ENCODE measurements at places on chromosomes 6 and 20.

DNA sequence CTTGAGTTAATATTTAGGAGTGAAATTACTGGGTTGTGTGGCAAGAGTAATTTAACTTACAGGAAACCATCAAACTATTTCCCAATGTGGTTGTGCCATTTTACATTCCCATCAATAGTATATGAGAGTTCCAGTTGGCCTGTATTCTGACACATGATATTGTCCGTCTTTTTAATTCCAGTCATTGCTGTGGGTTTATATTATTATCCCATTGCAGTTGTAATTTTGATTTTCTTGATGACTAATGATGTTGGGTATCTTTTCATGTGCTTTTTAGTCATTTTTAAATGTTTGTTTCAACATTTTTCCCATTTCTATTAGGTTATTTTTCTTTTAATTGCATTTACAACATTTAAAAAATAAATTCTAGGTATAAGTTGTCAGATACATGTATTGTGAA lies 614.0 kb downstream of the UTRN start:
- no peak for DNase-seq

DNA sequence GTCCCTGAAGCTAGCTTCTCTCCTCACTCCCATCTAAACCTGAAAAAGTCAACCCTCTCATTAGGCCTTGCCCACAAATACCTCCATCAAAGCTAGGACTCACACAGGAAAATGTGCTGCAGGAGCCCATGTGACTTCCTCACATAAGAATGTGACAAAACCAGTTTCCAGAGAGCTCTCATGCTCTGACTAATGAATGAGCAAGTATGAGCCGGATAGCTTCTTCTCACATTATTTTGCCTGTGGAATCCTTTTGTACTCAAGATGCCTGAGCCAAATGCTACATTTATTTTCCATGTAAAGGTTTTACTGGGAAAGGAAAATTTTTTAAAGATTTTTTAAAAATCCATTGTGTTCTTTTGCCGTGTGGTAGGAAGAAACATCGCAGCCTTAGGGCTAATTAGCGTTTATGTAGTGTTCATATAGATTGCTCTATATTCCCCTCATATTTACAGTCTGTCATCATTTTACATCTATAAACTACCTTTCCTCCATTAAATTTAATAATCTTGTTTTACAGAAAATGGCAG lies 68.6 kb upstream of the CCN6 start:
- DNase-seq = peak; percentile 27

DNA sequence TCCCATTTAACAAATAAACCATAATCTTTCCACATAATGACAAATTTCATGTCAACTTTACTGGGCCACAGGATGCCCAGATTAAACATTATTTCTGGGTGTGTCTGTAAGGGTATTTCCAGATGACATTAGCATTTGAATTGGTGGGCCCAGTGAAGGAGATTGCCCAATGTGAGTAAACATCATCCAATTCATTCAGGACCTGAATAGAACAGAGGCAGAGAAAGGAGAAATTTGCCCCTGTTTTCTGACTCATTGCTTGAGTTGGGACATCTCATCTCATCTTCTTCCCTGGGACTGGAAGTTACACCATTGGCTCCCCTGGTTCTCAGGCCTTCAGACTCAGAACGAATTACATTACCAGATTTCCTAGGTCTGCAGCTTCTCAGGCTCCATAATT lies 142.9 kb downstream of the TPBG start:
- DNase-seq = no peak

DNA sequence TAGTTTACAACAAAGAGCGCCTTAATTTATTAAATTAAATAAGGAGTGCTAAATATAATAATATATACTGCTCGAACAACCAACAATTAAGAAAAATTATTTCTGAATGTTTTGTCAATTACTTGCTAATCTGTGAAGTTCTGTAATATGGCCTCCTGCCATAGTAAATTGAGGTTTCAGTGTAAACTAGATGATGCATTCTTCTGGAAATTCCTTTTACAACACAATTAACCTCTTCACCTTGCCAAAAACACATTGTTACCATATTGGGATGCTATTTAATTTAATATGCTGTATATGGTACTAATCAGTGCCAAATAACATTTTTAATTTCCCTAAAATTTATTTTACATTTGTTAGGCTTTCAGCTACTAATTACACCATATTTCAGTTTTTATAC lies 808.4 kb upstream of the CITED2 start:
- no peak for DNase-seq

DNA sequence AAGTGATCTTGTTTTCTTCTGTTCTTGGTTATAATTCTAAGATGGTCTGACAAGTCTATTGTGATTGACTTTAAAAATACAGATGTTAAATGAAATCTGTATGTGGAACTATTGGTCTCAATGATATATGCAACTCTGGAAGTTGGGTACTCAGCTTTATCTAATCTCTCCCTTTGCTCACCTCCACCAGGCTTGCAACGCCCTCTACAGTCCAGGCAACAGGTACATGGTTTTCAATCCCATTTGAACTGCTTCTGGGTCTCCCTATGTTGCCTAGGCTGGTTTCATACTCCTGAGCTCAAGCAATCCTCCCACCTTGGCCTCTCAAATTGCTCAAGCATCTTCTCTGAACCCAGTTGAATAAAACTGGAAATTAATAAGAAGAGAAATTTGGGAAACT lies 25.6 kb upstream of the HLA-DQB1 start:
- DNase-seq = no peak

GRCh38 chr6:156688620-156688971 lies 88.6 kb upstream of the ARID1B start:
- DNase-seq = no peak

- no peak for DNase-seq
These were observed 20.0 kb upstream of the KCNK5 start for GRCh38 chr6:39249278-39249677.

- DNase-seq = no peak
These were observed 161.4 kb downstream of the FOXC1 start for GRCh38 chr6:1770968-1771723.

DNA sequence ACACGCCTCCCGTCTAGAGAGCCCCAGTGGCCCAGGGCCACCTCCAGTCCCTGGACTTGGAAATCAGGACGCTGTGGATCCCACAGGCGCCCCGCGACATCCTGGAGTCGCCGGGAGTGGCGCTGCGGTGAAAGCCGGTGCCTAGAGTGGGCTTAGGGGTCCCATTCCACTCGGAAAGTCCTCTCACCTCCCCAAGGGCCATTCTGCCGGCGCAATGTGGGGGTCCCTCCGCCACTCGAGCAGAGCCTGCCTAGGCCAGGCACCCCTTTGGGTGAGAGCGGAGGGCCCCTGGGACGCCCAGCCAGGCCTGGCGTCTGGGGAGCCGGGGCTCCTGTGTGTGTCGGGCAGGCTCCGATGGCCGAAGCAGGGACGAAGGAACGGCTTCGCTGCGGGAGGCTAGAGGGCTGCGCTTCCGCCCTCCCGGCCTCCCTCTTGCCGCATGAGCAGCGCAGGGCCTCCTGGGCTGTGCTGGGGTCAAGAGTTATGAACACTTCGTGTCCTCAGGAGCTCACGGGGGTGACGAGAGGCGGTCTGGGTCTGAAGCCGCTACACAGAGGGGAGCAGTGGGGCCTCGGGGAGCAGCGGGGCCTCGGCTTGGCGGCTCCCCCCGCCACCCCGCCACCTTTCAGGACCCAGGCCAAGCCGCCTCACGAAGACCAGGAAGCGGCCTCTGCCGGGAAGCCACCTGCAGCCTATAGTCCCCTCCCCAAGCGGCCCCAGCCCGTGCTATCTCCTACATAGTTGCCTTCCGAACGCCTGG lies 13.6 kb downstream of the POU3F2 start:
- DNase-seq = no peak

DNA sequence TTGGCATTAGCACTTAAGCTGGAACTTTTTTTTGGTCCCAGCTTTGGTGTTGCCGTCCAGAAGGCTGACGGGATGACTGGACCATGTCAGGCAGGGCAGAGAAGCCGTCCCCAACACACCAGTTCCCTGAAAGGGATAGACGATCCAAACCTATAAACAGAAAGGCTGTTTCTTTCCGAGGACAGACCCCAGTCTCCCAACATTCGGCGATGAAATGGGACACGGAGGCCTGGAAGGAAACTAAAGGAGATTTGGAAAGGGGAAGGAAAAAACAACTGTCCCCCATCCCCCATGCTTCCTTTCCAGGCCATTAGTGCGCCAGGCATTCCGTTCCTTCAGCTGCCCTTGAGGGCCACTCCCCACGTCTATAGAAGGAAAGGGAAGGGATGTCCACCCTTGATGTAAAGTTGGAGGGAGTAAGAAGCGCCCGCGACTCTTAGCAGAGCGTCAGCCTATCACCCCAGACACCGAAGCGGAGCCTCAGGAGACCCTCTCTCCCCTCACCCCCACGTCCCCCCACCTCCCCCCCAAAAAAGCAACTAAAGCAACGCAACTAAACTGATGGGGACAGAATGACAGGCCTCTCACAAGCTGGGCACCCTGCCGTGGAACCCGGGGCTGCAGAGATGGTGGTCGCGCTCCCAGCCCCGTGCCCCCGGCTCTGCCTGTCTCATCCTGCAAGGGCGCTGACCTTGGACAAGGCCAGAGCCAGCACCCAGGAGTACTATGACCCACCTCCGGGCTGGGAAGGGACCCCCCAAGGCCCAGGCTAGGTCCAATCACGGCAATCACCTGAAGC lies 638 bp downstream of the BLCAP start:
- DNase-seq = no peak

GRCh38 chr6:127267646-127268625 lies 1.3 kb downstream of the RNF146 start:
- DNase-seq = no peak

- DNase-seq = no peak
These were observed 29.5 kb upstream of the ELOVL5 start for GRCh38 chr6:53378208-53378607.

DNA sequence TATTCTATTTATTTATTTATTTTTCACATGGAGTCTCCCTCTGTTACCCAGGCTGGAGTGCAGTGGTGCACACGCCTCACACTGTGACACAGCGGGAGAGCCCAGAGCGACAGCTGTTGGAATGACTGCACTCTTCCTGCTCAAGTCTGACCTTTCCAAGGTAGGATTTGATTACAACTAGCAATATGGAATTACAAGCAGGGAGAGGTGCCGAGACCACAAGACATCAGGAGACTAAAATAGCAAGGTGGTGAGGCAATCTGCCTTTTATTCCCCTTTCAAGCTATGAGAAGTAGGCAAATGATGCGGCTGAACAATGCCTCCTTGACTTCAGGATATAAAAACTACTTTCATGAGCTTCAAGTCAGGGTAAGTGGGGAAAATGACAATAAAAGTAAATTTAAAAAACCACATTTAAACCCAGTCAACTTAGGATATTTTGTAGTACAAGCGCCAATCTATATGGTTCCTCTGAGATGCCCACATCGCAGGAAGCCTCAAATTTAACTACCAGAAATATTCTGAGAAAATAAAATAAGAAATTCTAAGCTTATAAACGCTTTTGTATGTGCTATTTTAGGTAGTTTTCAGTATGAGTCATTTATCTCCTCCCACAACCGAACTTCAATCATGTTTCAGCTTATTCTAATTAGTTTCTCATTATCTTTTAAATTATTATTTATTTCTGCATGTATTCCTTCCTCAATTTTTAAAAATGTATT lies 146.9 kb upstream of the SGK1 start:
- DNase-seq = no peak

GRCh38 chr6:156508126-156508525 lies 269.1 kb upstream of the ARID1B start:
- no peak for DNase-seq

Measured in Kasumi-1 (cell line).